ENCODE measurements at places on chromosomes 5 and 9. TPM values are rescaled to one million over a fixed set of nuclear protein-coding genes. Genes with fewer than 3 reads are reported as not detected.

Gene NMUR2
- not detected for total RNA-seq

Gene OTP
- total RNA-seq, result not detected

Gene SLC6A19
- total RNA-seq, result not detected

Gene ZNF346
- 33.2 TPM for total RNA-seq

Gene LEAP2
- 0.53 TPM for total RNA-seq

Gene FAM221B
- not detected for total RNA-seq

Gene TRPM6
- 0.14 TPM for total RNA-seq

Gene THG1L
- total RNA-seq, result 6.7 TPM

Gene PCDHB16
- 0.07 TPM for total RNA-seq

Gene BSPRY
- total RNA-seq, result not detected

Gene GFI1B
- total RNA-seq, result not detected

Gene FOXD4L5
- total RNA-seq, result not detected

Gene FBN2
- 208 TPM for total RNA-seq

Gene TMEM38B
- 12.4 TPM for total RNA-seq

Gene DMRT2
- total RNA-seq, result not detected

Gene HAVCR2
- total RNA-seq, result 0.07 TPM

Gene SLC28A3
- total RNA-seq, result not detected

Gene AGXT2
- total RNA-seq, result not detected

Gene TMEM174
- not detected for total RNA-seq

Gene HTR1A
- not detected for total RNA-seq

Gene SH3RF2
- 1.7 TPM for total RNA-seq

Gene CCNO
- 0.13 TPM for total RNA-seq

Gene PCDHGA1
- 0.40 TPM for total RNA-seq

Gene ELAVL2
- total RNA-seq, result 2.2 TPM

Gene AQP7
- 0.13 TPM for total RNA-seq

Gene PCDHA8
- under 0.01 TPM for total RNA-seq

Gene SHISAL2B
- total RNA-seq, result not detected

Gene ST8SIA4
- total RNA-seq, result 5.3 TPM

Gene MYMK
- total RNA-seq, result not detected

Gene IL4
- total RNA-seq, result not detected

Gene ECM2
- 0.07 TPM for total RNA-seq

Gene FGF10
- total RNA-seq, result not detected

Gene TCF7
- 0.57 TPM for total RNA-seq

Gene RPS14
- total RNA-seq, result 2,111 TPM

Gene ADAMTS6
- total RNA-seq, result 77.3 TPM

Gene ALDH7A1
- total RNA-seq, result 71.1 TPM

Gene FOXD1
- not detected for total RNA-seq

Gene RFESD
- total RNA-seq, result 1.2 TPM

Gene NTNG2
- total RNA-seq, result 0.13 TPM

Gene DBH
- total RNA-seq, result not detected

Gene SPINK6
- not detected for total RNA-seq

Gene ZDHHC11B
- total RNA-seq, result 0.14 TPM

Gene ARID3C
- 0.07 TPM for total RNA-seq

Gene PCDHGA3
- 0.93 TPM for total RNA-seq

Gene CCNB1
- 281 TPM for total RNA-seq

Gene ASS1
- total RNA-seq, result 2.7 TPM

Gene CLTA
- 266 TPM for total RNA-seq

Measured in thoracic aorta endothelial cell (primary cell).